Activated CD8-positive, alpha-beta memory T cell treated with anti-CD3 and anti-CD28 coated beads for 48 hours (primary cell): ENCODE measurements at places on chromosomes 5 and 9.

DNA sequence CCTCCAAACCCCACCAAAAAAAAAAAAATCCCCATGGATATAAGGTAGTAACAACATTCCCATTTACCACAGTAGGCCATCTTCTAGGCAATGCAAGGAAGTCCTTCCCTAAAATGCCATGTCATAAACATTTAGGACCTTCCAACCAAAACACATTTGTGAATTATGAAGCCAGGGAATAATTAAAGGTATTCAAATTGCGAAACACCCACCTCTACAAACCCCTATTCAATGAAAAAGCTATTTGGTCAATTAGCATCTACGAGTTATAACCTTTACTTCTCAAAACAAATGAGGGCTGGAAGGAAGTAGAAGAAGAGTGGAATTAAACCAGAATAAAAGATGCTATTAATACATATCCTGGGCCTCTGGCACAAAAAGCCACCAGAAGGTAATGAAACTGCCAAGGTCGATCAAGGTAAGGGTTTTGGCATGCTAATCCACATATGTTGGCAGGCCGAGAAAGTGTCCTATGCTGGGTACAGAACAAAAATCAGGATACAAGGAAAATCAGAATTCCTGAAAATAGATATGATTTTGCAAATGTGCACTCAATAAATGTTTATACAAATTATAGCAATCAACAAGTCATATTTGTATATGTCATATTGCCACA lies 47.7 kb downstream of the MTMR12 start:
- no peak for DNase-seq

DNA sequence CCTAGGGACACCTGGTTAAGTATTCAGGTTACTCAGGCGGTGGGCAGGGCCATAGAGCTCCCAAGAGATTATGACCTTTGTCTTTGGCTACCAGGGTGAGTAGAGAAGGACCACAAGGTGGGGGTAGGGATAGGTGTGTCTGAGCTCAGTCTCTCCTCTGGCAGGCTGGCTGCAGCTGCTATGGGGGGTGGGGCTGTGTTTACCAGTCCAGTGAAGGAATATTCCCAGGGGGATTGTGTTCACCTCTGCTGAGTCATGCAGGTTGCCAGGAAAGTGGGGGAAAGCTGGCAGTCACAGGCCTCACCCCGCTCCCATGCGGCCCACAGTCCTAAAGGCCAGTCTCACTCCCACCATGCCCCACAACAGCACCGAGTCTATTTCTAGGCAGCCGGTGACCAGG lies 53.6 kb upstream of the POU5F2 start:
- no peak for DNase-seq

DNA sequence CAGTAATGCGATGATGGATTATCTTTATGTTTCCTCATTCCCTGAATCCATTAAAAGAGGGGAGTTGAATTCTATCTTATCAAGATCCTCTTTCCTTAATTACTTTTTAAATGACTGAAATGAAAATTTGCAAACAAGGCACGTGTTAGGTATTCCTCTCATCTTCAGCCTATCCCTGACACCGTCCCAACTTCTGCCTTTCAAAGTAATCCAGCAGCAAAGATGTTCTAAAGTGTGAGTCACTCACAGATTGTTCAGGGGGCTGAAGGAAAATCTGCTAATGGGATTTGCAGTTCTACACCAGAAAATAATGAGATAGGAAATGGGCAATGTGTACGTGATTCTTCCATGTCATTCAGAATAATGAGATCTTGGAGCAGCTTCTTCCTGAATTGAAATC lies 403.0 kb downstream of the ARHGEF28 start:
- no peak for DNase-seq

- DNase-seq, result no peak
Observed at GRCh38 chr9:5853617-5854016, 20.7 kb upstream of the ERMP1 start.

- DNase-seq, result no peak
Observed at GRCh38 chr9:117697046-117697445, 7.2 kb upstream of the TLR4 start.

- DNase-seq, result no peak
Observed at GRCh38 chr5:173395933-173396308, 67.7 kb upstream of the STC2 start.

DNA sequence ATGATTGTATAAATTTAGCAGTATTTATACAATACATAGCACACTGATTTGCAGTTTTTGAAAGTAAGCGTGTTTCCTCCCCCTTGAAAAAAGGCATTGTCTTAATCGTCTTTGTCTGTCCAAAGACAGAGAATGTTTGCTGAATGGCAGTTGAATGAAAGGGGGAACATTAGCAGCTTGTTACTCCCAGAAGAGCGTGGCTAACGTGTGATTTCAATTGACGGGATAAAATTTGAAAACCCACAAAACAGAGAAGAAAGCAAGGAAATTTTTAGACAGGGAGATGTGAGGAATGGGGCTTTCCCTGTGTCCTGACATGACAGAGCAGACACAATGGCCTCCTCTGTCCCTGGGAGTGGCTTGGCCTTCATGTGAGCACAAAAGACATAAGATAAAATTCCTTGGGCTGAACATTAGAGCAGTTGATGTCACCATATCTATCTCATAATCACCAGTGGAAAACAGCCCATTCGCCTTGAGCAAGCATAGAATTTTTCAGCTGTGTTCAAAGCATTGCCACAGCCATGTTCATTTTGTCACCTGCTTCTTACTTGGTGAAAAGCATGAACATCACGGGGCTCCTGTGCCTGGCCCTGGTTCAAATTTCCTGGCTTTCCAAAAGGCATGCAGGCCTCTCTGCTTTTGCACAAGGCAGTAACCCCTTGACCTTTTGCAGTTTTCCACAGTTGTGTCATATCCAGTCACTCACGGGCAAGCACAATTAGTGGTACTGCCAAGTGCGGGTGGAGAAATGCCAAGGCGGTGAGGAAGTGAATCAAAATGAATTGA lies 126.9 kb downstream of the TLE1 start:
- no peak for DNase-seq

DNA sequence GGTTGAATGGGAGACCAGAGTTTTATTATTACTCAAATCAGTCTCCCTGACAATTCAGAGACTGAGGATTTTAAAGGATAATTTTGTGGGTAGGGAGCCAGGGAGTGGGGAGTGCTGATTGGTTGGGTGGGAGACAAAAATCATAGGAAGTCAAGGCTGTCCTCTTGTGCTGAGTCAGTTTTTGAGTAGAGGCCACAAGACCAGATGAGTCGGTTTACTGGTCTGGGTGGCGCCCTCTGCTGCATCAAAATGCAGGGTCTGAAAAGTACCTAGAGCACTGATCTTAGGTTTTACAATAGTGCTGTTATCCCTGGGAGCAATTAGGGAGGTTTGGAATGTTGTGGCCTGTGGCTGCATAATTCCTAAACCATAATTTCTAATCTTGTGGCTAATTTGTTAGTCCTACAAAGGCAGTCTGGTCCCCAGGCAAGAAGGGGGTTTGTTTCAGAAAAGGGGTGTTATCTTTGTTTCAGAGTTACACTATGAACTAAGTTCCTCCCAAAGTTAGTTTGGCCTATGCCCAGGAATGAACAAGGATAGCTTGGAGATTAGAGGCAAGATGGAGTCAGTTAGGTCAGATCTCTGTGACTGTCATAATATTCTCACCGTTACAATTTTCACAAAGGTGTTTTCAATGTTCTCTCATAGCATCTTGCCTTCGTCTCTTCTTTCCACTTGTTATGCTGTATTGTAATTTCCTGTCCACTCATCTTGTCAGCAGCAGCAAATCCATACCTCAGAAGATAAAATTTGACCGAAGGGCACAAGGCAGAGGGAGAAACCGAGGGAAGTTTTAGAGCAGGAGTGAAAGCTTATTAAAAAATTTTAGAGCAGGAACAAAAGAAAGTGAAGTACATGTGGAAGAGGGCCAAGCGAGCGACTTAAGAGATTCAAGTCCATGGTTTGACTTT lies 59.2 kb upstream of the CLINT1 start:
- peak; percentile 8 for DNase-seq

DNA sequence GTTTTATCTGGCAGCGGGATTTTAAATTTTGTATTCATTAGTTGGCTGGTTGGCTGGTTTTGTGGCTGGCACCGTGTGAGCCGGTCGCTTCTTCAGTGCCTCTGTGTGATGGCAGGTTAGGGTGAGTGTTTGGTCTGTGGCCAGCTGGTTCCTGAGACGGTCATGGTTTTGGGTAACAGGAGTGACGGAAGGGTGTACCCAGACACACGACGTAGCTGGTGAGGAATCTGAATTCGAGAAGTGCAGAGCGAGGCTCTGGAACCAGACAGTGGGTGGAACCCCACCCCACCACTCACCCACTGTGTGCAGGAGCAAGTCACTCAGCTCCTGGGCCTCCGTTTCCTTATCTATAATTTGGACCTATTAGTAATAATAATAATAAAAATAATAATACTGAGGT lies 2.7 kb downstream of the BTNL9 start:
- no peak for DNase-seq

- DNase-seq, result no peak
Observed at GRCh38 chr9:124218438-124218982, 39.2 kb upstream of the NEK6 start.

DNA sequence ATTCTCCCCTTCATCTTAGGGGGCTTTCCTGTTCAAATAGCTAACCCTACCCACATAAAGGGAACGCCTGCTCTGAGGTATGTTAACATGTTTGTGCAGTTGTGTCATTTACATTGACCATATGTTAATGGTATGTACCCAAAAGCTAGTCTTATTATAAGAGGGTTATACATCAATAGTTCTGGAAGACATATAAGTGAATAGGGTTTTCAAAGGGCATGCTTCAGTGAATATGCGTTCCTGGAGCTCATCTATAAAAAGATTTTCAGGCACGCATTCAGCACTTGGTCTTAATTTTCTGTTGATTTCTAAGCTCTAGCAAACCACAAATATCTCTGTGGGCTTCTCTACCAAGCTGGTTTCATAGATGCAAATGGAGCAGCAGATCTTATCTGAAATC lies 766.1 kb downstream of the IRX1 start:
- DNase-seq, result no peak

DNA sequence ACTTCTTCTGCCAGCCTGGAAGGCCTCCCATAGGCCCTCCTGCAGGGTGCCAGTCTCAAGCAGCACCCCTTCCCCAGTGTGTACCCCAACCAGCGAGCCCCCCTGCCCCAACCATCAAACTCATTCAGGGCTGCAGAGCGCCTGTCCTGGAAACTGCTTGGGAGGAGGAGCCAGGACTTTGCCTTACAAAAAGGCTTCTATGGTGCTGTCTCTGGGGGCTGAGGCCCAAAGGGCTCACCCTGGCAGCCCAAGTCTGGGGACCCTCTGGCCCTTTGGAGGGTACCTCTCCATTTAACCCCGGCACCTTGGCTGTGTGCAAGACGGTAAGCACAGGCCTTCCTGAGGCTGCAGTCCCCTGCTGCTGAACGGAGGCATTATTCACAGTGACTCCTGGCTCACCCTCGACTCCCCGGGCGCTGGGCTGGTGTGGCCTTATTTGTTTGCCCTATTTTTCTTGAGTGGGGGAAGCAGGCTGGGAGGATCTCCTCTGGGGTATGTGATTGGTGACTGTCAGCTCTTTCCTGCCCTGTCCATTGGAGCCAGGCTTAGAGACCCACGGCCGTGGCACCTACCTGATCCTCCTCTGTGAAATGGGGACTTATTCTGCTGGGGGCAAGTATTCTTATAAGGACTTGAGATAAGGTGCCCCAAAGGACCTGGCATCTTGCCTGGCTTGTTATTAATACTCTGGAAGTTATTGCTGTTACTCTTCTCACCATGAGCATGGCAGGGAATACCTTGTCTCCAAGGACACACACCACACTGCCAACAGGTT lies 5.8 kb downstream of the LMX1B start:
- DNase-seq, result no peak

DNA sequence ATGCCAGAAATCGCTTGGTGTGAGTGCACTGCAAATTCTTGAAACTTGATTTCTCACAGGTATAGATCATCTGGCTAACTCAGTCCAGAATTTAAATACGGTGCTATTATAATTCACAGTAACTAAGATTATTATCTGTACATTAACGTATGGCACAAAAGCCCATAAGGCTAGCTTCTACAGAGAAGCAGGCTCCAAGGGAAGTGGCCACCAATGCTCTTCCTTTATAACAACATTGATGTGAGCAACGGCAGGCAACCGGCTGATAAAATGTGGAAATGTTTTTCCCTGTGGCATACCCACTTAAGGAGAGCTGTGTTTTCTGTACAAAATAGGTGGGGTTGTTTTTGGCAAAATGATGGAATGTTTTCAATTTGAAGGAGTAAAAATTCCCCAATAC lies 35.7 kb downstream of the SEMA4D start:
- no peak for DNase-seq

DNA sequence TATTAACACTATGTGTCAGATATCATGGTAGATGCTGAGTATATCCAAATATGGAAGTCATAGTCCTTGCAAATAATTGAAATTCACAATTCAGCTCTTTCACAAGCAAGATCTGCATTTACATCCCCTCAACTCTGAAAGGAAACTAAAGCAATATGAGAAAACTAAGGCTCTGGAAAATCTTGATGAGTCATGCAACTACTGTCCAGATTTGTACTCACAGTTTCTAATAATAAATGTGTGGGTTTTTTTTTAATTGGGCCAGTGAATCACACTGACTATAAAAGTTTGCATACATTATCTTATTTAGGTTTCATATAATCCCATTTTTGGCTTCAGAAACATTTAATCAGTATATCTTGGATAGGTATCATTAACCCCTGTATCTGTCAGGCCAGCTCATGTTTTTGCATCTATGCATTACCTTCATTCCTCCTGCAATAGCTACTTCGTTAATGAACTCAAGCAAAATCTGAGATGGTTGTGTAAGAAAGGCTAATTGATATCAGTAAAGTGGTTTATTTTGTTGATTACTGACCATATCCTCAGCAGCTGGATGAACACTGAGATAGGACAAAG lies 58.7 kb upstream of the PRR16 start:
- no peak for DNase-seq

DNA sequence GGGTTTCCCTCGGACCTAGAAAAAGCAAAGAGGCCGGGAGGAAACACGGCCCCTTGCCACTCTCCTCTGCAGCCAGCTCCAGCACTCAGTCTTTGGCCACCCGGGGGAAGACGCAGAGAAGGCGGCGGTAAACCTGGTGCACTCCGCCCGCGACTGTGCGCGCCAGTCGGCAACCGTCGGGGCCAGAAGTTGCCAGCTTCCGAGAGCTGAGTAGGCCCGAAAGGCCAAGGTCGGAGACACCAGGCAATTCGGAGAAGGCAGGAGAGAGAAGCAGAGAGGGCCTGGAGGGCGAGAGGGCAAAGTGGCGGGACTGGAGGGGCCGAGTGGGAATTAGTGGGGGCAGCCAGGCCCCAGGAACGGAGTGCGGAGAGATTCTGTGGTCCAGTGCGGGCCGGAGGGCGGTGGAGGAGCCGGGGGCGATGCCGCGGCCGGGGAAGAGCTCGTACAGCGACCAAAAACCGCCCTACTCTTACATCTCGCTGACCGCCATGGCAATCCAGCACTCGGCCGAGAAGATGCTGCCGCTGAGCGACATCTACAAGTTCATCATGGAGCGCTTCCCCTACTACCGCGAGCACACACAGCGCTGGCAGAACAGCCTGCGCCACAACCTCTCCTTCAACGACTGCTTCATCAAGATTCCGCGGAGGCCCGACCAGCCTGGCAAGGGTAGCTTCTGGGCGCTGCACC lies at the start of gene FOXB2:
TSS of gene FOXB2 (plus strand) at position 420 of the 690 bp plus-strand sequence. CDS start at position 420, 0 bp downstream.
- DNase-seq, result no peak

GRCh38 chr5:103245761-103246160 lies 12.8 kb upstream of the MACIR start:
- no peak for DNase-seq

GRCh38 chr5:151214614-151215545 lies 9.0 kb downstream of the CCDC69 start:
- DNase-seq, result no peak

- no peak for DNase-seq
Observed at GRCh38 chr5:149228618-149229297, 42.9 kb upstream of the AFAP1L1 start.
